ENCODE measurements at places on chromosomes 11 and 22.
A peak's percentile ranks its signal among the peaks of the same experiment; 100 is the strongest.

GRCh38 chr11:27882066-27882697 lies 181.9 kb upstream of the BDNF start:
- DNase-seq, result no peak

GRCh38 chr11:5891216-5891800 lies 1.7 kb upstream of the OR52E5 start:
- no peak for DNase-seq

DNA sequence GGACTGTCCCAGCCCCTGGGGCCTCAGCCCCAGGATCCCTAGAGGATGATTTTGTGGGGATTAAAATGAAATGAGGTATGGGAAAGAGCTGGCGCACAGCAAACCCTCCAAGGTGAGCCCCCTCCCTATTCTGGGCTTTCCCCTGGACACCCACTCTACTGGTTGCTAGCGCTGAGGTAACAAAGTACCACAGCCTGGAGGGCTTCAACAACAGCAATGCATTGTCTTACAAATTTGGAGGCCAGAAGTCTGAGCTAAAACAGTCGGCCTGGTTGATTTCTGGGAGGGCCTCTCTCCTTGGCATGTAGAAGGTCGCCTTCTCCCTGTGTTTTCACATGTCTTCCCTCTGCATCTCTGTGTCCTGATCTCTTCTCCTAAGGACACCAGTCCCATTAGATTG lies 913.6 kb downstream of the NTM start:
- no peak for DNase-seq

DNA sequence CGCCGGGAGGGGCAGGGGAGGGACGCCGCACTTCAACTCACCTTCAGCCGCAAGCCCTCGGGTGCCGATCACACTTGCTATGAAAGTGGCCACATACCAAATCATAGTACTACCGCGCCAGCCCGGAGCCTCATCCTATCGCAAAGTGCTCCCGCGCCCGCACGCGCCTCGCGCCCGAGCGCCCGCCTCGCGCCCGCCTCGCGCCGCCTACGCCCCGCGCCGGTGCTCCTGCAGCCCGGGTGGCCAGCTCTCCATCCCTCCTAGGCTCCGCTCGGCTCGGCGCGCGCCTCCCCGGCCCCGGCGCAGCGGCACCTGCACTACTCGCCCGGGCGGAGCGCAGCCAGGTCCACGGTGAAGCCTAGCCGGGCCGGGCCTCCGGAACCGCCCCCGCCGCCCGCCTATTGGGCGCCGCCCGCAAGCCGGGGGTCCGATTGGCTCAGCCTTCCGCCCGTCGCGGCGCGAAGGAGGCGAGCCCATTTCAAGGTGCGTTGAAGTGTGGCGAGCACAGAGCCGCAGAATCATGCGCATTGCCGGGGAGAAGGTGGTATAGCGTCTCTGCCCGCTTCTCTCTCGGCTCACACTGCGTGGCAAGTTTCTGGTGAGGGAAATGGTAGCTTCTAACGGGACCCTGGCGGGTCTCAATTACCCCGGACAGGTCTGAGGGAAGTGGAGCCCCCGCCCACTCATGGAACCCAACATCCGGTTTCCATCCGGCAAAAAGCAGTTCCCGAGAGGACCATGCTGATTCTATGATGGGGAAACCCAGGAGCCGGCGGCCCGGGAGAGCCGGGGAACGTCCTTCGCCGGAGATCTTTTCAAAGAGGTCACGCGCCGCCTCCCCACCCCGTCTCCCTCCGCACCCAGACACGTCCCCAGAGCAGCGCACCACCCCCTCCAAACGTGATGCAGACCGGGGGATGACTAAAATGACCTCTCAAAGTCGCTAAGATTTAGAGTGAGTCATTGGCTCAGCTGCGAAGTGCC lies at the start of gene IGSF9B:
TSS of gene IGSF9B (minus strand) at position 319 of the 984 bp plus-strand sequence. CDS start at position 105, 214 bp downstream.
- peak; percentile 94 for DNase-seq

GRCh38 chr22:41976961-41977566 lies 7.8 kb downstream of the SEPTIN3 start:
- DNase-seq, result peak; percentile 67

GRCh38 chr22:23898006-23898974 lies 4.1 kb downstream of the MIF start:
- DNase-seq, result no peak

GRCh38 chr22:23749841-23750301 lies 1.0 kb downstream of the ZNF70 start:
- no peak for DNase-seq

- no peak for DNase-seq
Observed at GRCh38 chr22:47006433-47006832, 244.0 kb downstream of the TBC1D22A start.

- DNase-seq, result no peak
Observed at GRCh38 chr11:103344886-103345285, 235.7 kb downstream of the DYNC2H1 start.

DNA sequence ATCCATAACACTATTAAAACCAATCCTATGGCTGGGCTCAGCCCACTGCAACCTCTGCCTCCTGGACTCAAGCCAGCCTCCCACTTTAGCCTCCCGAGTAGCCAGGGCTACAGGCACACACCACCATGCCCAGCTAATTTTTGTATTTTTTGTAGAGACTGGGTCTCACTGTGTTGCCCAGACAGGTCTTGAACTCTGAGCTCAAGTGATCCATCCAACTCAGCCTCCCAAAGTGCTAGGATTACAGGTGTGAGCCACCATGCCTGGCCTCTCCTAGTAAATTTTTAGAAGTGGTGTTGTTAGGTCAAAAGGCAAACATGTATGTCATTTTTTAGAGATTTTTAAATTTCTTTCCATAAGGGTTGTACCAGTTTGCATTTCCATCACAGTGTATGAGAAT lies 14.2 kb downstream of the F2 start:
- DNase-seq, result no peak

DNA sequence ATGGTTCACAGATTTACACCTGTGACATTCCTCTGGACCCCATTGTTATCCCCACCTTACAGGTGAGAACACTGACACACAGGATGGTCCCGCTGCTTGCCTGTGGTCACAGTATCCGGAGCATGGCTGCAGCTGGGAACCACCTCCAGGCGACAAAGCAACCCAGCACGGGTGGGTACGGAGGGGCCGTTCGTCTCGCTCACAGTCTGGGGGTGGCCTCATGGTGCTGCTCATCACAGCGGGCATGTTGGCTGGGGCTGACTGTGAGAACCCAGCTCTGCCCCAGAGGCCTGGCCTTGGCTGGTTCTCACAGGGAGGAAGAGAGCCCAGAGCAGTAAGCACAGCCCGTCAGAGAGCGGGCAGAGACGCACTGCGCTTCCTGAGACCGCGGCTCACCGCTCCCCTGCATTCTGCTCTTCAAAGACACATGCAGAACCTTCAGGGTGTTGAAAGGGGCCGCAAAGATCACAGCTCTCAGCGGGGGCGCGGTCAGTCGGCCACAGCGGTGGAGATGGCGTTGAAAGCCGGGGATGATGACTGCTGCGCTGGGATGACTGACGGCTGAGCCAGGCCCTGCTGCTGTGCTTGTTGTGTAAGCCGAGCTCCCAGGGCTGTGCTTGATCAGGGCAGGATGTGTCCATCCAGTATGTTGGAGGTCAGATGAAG lies 423.0 kb downstream of the BRD1 start:
- DNase-seq, result peak; percentile 48

GRCh38 chr11:94895971-94896370 lies 77.4 kb downstream of the CWC15 start:
- DNase-seq, result no peak

- DNase-seq, result no peak
Observed at GRCh38 chr22:50053861-50054260, 4.2 kb downstream of the TTLL8 start.

GRCh38 chr11:71305041-71305440 lies 52.7 kb upstream of the SHANK2 start:
- DNase-seq, result peak; percentile 32

GRCh38 chr11:11155962-11156815 lies 196.9 kb downstream of the CSNK2A3 start:
- peak; percentile 79 for DNase-seq

GRCh38 chr11:111378861-111379601 lies at the start of gene POU2AF1:
Gene POU2AF1 (minus strand): TSS chr11:111379275. CDS start chr11:111379177, 98 bp downstream.
- no peak for DNase-seq

GRCh38 chr11:114057147-114057546 lies 2.4 kb upstream of the ZBTB16 start:
- no peak for DNase-seq

DNA sequence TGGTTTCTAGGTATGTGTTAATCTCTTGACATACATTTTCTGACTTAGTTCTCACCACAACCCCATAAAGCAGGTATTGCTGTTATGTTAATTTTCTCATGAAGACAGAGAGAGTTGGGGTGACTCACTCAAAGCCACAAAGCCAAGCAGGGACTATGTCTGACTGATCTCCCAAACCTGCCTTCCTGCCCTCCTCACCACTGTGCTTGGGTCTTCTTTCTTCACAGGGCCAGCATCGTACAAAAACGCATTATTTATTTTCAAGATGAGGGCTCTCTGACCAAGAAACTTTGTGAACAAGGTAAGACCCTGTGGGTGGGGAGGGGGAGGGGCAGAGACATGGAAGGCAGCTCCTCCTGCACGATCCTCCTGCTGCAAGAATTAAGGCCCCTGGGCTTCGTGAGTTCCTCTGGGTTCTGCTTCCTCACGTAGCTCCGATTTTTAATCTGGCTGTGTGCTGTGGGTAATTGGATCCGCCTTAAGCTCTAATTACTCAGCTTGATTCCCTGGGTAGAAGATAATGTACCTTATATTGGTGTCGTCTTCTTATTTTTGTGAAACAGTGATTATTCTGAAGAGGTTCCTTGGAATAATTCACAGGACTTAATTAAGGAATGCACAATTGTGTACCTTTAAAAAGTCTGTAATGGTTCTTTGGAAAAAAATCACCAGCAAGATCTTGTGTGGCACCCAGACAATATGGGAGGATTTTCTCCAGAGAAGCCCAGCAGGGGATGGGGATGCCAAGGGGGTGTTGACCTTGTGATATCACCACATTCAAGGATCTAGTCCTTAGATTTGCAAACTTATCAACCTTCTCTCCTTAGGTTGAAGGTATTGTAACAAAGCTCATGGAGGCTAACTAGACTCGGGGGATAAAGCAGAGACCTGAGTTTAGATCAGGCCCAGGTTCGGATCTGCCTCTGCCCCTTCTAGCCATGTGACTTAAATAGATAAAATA lies 112.9 kb downstream of the SPON1 start:
- no peak for DNase-seq

DNA sequence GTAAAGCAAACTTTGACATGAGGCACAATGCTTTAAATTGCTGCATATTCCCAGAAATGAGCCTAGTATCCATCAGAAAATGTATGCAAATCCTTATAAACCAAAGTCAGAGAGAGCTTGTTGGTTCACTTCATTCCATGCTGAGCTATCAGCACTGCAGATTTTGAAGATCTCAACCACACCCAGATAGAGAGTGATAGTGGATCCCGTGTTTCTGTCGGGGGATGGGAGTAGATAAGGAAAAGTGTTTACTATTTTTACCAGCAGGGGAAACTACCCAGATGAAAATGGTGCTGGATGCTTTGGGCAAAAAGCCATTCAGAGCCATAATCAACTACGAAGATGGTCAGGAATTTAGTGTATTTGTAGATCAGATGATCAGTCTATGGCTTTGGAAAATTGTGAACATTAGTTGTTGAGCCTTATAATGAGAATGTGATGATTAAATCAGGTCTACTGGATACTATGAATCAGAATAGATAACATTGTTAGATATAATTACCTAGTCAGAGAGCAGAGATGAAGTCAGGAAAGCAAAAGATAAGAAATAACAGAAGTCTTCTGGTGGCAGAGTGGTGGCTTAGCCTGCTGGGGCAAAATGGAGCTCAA lies 10.8 kb downstream of the OR51B6 start:
- no peak for DNase-seq

GRCh38 chr11:43975629-43976028 lies 33.2 kb downstream of the C11orf96 start:
- no peak for DNase-seq

- no peak for DNase-seq
Observed at GRCh38 chr22:16915701-16916100, 90.5 kb upstream of the XKR3 start.

DNA sequence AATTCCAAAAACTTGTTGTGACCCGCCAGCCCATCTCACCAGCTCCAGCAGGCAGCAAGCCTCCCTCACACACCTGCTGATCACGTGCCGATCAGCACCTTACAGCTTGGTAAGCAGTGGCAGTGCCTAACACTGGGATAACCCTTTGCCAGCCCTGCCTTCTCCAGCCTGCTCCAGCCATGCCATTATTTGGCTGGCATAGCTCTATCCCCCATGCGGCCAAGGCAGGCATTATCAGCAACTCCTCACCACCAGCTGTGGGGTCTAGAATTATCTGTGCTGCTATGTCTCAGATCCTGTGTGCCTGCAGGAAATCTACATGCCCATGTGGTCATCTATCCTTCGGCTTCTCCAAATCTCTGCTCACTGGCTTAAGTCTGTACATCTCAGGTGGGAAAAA lies 215.0 kb downstream of the ST3GAL4 start:
- DNase-seq, result no peak

DNA sequence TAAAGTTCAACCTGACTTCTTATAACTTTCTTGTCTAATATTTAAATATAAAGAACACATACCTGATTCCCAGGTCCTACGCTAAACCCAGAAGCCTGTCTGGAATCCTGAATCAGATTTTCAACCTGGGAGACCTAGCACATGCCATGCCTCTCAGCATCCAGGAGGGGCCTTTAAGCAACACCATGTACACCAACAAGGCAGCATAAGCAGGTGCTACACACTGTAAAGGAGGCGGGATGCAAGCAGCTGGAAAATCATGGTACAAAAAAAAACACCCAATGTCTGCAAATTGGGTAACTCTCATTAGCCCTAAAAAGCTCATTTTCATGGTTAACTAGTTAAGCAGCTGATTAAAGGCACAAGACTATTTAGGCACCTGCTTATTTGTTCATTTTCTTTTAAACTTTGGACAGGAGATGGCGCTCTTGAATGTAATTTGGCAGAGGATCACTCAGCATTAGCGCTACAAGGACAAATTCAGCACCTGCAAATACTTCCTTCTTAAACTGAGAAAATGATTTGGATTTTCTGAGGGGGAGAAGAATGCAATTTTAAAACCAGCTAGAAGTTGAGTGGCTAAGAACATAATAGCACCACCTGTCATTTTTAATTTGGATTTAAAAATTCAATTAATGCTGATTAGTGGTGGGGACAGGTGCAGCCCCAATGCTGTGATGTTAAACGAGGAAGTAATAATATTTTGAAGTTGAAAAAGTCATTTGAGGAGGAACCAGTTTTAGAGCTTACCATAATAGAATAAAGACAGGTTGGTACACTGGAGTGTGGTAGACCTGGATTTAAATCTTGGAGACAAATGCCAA lies 104.0 kb downstream of the FAR1 start:
- no peak for DNase-seq

GRCh38 chr11:128688031-128688713 lies 5.7 kb upstream of the FLI1 start:
- peak; percentile 56 for DNase-seq

- no peak for DNase-seq
Observed at GRCh38 chr11:13107544-13108044, 98.5 kb downstream of the RASSF10 start.

- DNase-seq, result no peak
Observed at GRCh38 chr11:88414385-88414861, 76.9 kb upstream of the CTSC start.
